ENCODE measurements at places on chromosomes 3 and 15.

- no peak for DNase-seq
Observed at GRCh38 chr3:9613056-9613748, 36.1 kb upstream of the MTMR14 start.

GRCh38 chr3:105277656-105278055, 89.1 kb upstream of the ALCAM start:
- no peak for DNase-seq

DNA sequence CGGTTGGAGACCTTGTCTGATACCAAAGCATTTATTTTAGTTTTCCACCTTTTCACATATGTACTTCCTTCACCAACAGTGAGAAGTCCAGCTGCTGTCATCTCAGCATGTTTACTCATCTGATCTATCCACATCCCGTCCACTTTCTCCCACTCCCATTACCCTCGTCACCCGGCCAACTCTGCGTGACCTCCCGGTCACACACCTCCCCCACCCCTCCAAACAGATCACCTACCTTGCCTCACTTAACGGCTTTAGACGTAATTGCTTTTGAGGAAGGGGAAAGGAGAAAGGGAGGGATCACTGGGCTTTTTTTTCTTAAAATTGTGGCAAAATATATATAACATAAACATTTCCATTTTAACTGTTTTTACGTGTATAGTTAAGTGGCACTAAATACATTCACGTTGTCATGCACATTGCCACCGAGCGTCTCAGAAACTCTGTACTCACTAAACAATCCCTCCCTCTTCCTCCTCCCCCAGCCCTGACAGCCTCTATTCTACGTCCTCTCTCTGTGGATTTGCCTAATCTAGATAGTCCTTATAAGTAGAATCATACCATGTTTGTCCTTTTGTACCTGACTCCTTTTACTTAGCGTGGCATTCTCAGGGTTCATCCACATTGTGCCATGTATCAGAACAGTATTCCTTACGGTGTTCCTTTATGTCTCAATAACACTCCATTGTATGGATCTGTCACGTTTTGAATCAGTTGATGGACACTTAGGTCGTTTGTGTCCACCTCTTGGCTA, 67.2 kb downstream of the LMLN start:
- no peak for DNase-seq

DNA sequence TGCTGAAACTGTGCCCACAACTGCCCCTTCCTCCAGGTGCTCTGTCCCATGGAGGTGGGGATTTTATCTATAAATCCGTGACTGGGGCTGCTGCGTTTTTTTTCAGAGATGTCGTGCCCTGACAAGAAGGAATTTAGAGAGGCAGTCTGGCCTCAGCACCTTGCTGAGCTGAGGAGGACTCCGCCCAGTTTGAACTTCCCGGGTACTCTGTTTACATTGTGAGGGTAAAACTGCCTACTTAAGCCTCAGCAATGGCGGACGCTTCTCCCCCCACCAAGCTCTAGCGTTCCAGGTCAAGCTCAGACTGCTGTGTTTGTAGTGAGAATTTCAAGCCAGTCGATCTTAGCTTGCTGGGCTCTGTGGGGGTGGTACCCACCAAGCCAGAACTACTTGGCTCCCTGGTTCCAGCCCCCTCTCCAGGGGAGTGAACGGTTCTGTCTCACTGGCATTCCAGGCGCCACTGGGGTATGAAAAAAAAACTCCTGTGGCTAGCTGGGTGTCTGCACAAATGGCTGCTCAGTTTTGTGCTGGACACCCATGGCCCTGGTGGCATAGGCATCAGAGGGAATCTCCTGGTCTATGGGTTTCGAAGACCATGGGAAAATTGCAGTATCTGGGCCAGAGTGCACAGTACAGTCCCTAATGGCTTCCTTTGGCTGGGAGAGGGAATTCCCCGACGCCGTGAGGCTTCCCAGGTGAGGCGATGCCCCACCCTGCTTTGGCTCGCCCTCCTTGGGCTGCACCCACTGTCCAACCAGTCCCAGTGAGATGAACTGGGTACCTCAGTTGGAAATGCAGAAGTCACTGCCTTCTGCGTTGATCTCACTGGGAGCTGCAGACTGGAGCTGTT, 68.5 kb upstream of the SGO1 start:
- DNase-seq, result no peak

DNA sequence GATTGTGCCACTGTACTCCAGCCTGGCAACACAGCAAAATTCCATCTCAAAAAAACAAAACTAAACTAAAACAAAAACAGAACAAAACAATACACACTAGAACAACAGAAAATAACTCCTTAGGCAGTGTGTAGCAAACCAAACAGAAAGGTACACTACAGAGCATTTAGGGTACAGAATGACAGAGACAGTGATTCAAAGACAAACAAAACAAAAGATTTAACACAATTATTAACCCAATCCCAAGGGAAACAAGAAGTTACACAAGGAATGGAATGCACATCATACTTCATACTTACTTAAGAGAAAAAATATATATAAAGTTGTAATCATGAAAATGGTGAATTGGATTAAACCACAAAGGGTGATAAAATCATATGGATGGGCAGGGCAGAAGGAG, 12.9 kb downstream of the SLC25A20 start:
- no peak for DNase-seq

- DNase-seq, result no peak
Observed at GRCh38 chr3:18648868-18649462, 223.8 kb upstream of the SATB1 start.

- no peak for DNase-seq
Observed at GRCh38 chr3:172076212-172076611, 36.8 kb downstream of the FNDC3B start.

DNA sequence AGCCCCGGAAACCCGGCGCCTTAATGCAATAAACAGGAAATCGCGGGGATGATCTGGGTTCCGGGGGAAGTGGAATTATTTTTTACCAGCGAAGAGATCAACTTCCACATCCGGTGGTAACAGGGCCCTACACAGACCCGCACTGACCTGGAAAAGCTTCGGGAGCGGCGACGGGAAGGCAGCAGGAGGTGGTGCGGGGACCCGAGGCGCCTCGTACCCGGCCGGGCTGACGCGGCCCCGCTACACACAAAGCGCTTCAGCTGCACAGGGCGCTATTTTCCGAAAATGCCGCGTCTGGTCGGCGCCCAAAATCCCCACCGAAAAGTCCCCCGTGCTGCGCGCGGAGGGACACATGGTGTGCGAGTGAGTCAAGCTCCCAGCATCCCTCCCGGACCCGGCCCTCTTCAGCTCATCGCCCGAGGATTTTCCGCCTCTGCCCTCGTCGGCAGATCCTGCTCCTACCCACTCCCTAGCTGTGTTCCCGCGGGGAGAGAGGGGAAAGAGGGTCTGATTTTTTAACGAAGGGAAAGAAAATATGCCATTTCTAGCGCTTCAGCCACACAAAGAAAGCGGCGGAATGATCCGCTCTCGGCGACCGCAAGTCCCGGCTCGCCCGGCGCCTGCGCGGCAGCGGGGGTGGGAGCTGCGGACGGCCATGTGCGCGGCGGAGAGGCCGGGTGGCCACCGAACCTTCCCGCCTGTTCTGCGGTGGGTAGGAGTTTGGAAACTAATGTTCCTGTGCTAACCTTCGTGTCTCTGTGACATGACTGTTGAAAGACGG, at the start of gene GABPB1:
GABPB1 (minus strand) TSS at position 361 of the 781 bp plus-strand sequence. CDS start 45,400 bp downstream, outside the sequence.
- peak; percentile 43 for DNase-seq

DNA sequence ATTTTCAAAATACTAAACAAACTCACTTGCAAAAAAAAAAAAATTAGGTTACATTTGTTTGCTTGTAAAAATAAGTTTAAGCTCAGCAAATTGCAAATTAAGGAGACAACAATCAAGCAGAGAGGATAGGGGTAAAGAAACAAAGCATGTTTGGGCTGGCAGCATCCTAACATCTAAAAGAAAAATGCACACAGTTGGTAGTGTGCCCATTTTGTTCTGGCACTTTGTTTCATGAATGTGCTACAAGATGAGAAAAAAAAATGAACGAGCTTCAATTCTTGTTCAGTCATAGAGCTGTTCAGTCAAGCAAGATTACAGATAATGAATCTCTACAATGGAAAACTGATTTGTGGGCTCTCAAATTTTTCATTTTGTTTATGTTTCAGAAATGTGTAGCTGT, 17.7 kb upstream of the ZBBX start:
- DNase-seq, result no peak

GRCh38 chr3:171005648-171006047, 20.9 kb downstream of the SLC2A2 start:
- DNase-seq, result no peak

DNA sequence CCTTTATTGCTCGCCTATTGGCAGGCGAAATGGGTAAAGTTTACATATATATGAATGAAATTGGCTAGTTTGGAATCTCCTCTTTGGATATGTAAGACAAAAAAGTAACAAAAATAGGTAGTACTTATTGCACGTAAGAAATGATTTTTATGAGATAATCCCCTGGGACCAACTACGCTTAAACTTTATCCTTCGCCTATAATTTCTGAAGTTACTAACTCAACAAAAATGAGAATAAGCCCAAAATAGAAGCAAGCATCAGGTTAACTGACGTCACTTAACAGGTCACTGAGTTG, 438 bp upstream of the SLC49A4 start:
- DNase-seq, result no peak

DNA sequence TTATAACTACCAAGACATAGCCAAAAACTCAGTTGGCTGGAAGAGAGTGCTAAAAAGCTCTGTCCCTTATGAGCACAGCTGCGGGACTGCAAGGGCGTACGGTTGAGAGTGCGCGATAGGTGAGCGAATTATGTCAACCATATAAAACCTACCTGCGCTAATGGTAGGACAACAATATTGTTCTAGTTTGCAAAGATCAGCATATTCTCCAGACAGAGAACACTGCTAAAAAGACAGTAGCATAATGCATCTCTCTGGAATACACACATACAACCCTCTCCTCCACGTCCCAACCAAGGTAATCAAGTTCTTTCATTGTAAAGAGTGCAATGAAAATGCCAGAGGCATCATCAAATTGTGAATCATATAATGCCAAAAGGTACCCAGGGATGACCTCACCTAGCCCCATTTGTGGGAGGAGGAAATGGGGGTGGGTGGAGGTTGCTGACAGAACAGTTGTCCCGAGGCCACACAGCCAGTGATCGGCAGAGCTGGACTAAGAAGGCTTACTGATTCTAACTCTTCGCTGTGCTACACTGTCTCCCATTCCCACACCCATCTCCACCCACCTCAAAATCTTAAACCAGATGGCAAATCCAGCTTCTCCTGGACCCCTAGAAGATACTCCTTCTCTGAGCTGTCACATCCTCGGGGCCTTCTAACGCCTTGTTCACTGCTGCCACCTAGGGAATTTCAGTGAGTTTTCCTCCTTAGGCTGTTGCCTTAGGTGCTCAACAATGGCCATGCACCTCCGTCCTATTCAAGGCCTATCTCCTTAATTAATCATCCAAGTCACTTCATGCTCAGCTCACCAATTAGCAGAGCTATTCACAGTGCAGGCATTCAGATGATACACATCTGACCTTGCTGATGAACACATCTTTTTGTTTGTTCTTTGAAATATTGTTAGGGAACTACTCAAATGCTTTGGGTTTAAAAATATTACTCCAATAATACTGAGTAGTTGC, 60.7 kb downstream of the RPL22L1 start:
- DNase-seq, result no peak

- DNase-seq, result no peak
Observed at GRCh38 chr3:126364130-126364695, 7.0 kb upstream of the KLF15 start.

GRCh38 chr15:101187820-101188636, 63.8 kb downstream of the CHSY1 start:
- DNase-seq, result no peak

- no peak for DNase-seq
Observed at GRCh38 chr15:68210409-68210756, 5.3 kb upstream of the CALML4 start.

DNA sequence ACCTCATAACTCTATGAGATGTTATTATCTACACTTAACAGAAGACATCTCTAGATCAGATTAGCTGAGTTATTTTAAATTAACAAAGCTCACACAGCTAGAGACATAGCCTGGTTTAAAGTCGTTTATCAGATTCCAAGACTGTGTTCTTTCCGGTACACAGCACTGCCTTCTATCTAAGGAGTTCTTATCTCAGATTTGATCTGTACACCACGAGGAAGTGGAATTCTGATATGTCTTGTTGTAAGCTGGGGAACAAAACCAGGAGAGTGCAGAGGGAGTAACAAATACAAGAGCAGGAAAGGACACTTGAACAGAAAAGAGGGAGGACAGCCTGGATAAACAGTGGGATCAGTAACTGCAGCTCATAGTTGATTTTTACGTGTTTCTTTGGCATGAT, 61.7 kb upstream of the KCNMB2 start:
- no peak for DNase-seq

DNA sequence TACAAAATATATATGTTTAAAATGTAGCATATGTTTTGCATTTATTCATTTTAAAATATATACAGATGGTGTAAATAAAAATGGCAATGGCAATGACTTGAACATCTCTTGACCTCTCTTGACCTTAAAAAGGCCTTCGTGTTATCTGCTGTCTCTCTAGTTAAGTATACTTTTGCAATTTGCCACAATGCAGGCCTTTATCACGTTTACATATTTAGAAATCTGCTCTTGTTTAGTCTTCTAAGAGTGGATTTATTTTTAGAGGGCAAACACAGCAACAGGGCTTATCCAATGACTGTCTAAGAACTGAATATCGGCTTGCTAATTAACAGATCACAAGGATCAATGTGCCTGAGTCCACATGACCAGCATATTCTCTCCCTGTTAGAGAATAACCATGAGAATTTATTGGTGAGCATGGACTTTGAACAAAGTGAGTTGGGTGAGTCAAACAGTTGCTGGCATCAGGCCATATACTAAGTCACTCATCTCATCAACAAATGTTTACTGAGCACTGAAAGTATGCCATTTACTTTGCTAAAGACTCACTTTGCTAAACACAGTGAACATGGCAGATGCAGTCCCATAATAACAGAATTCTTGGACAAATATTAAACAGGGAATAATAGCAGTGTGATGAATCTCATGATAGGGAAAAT, 48.2 kb downstream of the MDFIC2 start:
- DNase-seq, result no peak

GRCh38 chr15:65081270-65081669, 4.7 kb downstream of the KBTBD13 start:
- DNase-seq, result no peak

DNA sequence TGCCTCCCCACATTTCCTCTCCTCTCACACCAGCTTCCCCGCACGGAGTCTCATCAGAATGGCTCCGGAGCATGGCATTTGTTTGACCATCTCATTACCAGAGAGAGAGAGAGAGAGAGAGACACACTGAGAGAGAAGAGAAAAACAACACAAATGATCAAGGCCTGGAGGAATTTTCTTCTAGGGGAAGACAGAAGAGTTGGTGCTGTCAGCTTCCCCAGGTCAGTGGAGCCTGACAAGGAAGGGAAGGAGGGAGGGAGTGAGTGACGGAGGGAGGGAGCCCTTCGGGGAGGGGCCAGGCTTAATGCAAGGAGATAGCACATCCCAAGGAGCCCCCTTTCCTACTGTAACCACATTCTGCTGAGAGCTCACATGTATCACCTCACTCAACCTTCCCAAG, 9.1 kb downstream of the ST8SIA2 start:
- no peak for DNase-seq

GRCh38 chr3:169311381-169311780, 352.1 kb downstream of the MECOM start:
- no peak for DNase-seq

- no peak for DNase-seq
Observed at GRCh38 chr3:70779296-70779695, 466.9 kb upstream of the MDFIC2 start.

All from SIG-M5 (cell line).